ENCODE measurements at places on chromosomes 5 and 9. TPM values are rescaled to one million over a fixed set of nuclear protein-coding genes. Genes with fewer than 3 reads are reported as not detected.

DNA sequence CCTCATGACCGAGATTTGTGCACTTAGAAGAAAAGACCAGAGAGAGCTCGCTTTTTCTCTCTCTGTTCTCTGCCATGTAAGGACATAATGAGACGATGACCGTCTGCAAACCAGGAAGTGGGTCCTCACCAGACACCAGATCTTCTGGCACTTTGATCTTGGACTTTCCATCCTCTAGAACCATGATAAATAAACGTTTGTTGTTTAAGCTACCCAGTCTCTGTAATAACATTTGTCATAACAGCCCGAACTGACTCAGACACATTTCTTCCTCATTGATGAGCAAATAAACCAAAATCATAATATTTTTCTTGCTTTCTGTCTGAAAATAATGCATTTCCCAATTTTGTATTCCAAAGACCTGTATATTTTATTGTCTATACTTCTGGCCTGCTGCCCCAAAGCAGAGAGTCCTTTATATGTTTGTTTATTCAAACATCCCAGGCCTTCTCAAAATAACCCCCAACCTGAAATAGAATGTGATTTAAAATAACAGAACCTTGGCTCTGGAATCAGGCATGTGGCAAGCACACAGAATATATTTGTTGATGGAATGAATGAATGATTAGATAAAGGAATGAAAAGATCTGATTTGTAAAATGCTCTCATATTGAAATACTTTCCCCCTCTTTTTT, 396.5 kb downstream of the ADGRV1 start:
- H3K4me3 ChIP-seq = no peak overlapping the region
- no peak overlapping the region for H3K27ac ChIP-seq
- no peaks in the 10 kb centered on the region for H3K36me3 ChIP-seq
- H3K27me3 ChIP-seq = peaks cover 3% of the 10 kb centered on the region

Gene TEK
- polyA plus RNA-seq = not detected

- peaks cover under 1% of the 10 kb centered on the region for H3K4me1 ChIP-seq
- H3K27me3 ChIP-seq = peaks cover 8% of the 10 kb centered on the region
- H3K27ac ChIP-seq = no peak overlapping the region
- DNase-seq = no peak
- no peaks in the 10 kb centered on the region for H3K36me3 ChIP-seq
- no peak overlapping the region for H3K4me3 ChIP-seq
These were observed 47.4 kb upstream of the CLPTM1L start for GRCh38 chr5:1392261-1392660.

- no peak overlapping the region for H3K27ac ChIP-seq
- H3K4me3 ChIP-seq = no peak overlapping the region
- DNase-seq = no peak
- H3K27me3 ChIP-seq = no peaks in the 10 kb centered on the region
- H3K4me1 ChIP-seq = peaks cover 8% of the 10 kb centered on the region
These were observed 39.1 kb upstream of the CPEB4 start for GRCh38 chr5:173848986-173849596.

Gene OTP
- polyA plus RNA-seq = 0.03 TPM

Gene HDAC3
- 119 TPM for polyA plus RNA-seq

GRCh38 chr5:123365156-123365555, 58.0 kb downstream of the CEP120 start:
- no peak overlapping the region for H3K27ac ChIP-seq
- no peaks in the 10 kb centered on the region for H3K27me3 ChIP-seq
- no peak overlapping the region for H3K4me3 ChIP-seq
- H3K36me3 ChIP-seq = peaks cover 19% of the 10 kb centered on the region

All from B cell (primary cell).